Smooth muscle cell of bladder (primary cell): ENCODE measurements at places on chromosomes 4 and X. TPM values are rescaled to one million over a fixed set of nuclear protein-coding genes. Genes with fewer than 3 reads are reported as not detected.

The ASMT gene
- not detected in 2 replicates for total RNA-seq

The NEIL3 gene
- total RNA-seq: 1.3 and 1.8 TPM in 2 replicates

The PPARGC1A gene
- 0.37 and 0.43 TPM in 2 replicates for total RNA-seq

The SSX1 gene
- total RNA-seq: 0.18 TPM in 1 of 2 replicates, not detected in the other

The XAGE3 gene
- total RNA-seq: not detected in 2 replicates

The RHOH gene
- total RNA-seq: under 0.01 and 0.09 TPM in 2 replicates
